ENCODE measurements at places on chromosomes 12 and 14. TPM values are rescaled to one million over a fixed set of nuclear protein-coding genes. Genes with fewer than 3 reads are reported as not detected.

- DNase-seq, result no peak
Observed at GRCh38 chr14:83473416-83474235, 1940.0 kb upstream of the SEL1L start.

The GPR162 gene
- not detected for total RNA-seq

The PTHLH gene
- 106 TPM for total RNA-seq

GRCh38 chr14:46951103-46951502 lies 299.5 kb upstream of the RPL10L start:
- DNase-seq, result no peak

DNA sequence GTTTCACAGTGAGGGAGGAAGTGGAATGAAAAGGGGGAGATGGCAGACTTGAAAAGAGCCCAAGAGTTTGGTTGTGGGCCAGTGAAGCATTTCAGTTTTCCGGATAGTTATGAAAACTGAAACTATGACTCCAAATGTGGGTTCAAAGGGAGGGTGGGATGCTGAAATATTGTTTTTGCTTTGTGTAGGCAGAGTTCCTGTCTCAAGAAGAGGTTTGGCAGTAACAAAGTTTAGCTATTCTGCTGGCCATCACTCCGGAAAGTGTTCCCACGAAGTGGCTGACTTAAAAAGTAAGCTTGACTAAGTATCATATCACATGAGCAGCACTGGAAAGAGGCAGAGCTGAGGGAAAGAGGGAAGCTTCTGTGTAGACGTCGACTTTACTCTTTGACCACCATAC lies 85.2 kb downstream of the CAND1 start:
- no peak for DNase-seq
